ENCODE measurements at places on chromosomes 3 and 15. TPM values are rescaled to one million over a fixed set of nuclear protein-coding genes. Genes with fewer than 3 reads are reported as not detected.

The CSPG4 gene
- polyA plus RNA-seq, result 16.0 TPM

The CHRNA7 gene
- 1.1 TPM for polyA plus RNA-seq

GRCh38 chr15:60353245-60353920 lies 44.4 kb downstream of the ANXA2 start:
- DNase-seq, result no peak

GRCh38 chr3:162022911-162023310 lies 526.3 kb downstream of the OTOL1 start:
- no peak for DNase-seq

- DNase-seq, result no peak
Measured at GRCh38 chr3:181622365-181622764, 89.4 kb upstream of the SOX2 start.
